ENCODE measurements at places on chromosomes 11 and 22.

- no peak for DNase-seq
These were observed 68.7 kb downstream of the PRR5L start for GRCh38 chr11:36364551-36365325.

DNA sequence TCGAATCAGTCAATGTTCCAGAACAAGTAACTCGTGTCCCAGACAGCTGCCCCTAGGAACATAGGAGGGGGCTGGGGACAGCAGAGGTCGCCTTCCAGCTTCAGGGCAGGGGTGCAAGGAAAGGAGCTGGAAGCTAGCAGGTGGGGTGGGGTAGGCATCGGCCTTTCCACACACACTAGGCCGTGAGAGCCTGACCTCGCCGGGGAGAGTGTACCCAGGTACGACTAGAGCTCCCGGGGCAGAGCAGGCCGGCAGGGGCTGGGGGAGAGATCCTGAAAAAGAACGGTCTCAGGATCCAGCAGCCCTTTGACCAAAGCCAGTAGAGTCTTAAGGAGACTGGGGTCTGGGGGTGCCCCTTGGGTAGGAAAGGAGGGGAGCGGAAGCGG lies 1127.5 kb downstream of the BRD1 start:
- no peak for DNase-seq

- no peak for DNase-seq
These were observed 17.1 kb downstream of the FAR1 start for GRCh38 chr11:13685461-13686108.

- no peak for DNase-seq
These were observed 134.7 kb downstream of the HIPK3 start for GRCh38 chr11:33391893-33392251.

DNA sequence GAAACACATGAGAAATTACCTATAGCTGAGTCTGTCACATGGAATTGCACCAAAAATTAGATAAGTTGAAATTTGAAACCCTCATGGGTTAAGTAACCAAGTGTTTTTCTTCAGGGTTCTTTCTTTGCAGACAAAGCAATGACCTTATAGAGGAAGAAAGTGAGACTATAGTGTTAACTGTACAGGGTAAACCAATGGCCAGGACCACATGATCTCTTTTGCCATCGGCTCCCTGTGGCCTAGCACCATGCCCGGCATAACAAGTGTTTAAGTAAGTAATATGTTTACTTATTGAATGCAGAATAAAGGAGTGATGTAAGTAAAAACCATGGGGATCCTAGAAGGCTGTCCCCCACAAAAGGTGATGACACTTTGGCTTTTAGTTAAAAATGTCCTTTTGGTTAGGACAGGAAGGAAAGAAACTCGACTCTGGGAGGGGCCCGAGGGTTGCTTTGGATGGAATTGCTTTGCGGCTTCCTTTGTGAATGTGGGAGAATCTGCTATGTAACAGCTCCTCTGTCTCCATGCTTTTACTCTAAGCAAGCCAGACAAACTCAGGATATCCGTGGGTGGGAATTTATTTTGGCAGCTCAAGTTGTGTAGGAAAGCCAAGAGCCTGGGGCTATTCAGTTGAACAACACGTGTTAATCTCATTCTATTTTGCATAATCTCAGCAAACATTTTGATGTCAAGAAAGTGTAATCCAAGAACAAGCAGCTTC lies 454.7 kb downstream of the INSC start:
- no peak for DNase-seq

DNA sequence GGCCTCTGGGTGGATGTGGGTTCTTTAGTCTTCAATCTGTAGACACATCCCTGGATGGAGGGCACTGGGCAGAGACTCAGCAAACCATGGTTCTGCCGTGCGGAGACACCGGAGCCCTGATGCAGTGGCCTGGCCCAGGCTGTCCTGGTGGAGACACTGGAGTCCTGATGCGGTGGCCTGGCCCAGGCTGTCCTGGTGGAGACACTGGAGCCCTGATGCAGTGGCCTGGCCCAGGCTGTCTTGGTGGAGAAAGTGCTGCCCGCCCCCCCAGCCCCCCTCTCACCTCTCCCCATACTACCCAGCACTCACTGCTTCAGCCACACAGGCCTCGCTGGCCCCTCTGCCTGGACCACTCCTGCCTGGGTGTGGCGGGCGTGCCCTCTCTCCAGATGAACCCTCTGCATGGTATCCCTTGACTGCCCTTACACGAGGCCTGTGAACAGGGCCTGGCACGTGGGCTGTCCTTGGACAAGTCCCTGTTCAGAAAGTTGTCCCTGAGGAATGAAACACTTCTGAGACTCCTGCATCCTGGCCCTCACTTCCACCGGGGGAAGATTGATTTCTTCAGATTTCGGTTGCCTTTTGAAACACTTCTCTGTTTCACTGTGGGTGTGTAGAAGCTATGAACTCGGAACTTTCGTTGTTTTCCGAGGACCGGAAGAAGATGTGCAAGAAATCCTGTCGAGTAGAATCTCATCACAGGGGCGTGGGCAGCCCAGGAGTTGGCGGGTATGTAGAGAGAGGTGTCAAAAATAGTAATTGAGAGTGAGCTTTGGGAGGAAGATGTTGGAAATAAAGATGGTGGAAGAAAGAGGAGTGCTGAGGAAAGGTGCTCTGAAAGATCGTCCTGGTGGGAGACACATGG lies 26.2 kb downstream of the IGHMBP2 start:
- DNase-seq: no peak

GRCh38 chr11:73401217-73401923 lies 25.2 kb downstream of the RELT start:
- DNase-seq: no peak

- no peak for DNase-seq
These were observed 5.2 kb upstream of the FSHB start for GRCh38 chr11:30225642-30226041.

GRCh38 chr11:102485095-102485722 lies 32.6 kb upstream of the TMEM123 start:
- no peak for DNase-seq

DNA sequence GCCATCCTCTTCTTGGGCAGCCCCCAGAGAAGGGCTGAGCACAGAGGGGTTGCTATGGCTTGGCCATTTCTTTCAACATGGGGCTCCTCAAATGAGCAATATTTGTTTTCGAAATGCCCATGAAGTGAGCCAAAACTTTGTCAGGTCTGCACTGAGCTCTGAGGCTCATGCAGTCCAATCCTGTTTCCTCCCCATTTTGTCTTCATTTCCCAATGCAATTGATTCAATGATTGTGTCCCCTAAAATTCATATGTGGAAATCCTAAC lies 60.6 kb upstream of the CD44 start:
- DNase-seq: no peak

GRCh38 chr22:29393019-29393608 lies 4.7 kb upstream of the AP1B1 start:
- no peak for DNase-seq

- DNase-seq: peak; percentile 1
These were observed 548.5 kb downstream of the BUD13 start for GRCh38 chr11:116224154-116224888.

DNA sequence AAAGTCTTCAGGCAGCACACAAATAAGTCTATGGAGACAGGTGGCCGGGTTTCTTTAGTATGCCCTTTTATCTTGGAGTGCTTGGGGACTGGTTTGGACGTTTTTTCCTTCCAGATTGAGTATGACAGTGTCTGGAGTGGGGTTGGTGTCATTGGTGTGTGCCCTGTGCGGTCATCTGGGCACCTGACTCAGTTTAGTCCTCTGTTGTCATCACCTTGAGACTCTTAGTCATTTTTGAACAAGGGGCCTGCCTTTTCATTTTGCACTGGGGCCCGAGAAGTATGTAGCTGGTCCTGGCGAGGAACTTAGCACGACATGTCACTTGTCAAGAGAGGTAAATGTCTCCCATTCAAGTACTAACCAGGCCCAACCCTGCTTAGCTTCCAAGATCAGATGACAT lies 27.2 kb upstream of the MYO18B start:
- no peak for DNase-seq

Data from HFF-Myc (cell line).